ENCODE measurements at places on chromosomes 1 and 21.

DNA sequence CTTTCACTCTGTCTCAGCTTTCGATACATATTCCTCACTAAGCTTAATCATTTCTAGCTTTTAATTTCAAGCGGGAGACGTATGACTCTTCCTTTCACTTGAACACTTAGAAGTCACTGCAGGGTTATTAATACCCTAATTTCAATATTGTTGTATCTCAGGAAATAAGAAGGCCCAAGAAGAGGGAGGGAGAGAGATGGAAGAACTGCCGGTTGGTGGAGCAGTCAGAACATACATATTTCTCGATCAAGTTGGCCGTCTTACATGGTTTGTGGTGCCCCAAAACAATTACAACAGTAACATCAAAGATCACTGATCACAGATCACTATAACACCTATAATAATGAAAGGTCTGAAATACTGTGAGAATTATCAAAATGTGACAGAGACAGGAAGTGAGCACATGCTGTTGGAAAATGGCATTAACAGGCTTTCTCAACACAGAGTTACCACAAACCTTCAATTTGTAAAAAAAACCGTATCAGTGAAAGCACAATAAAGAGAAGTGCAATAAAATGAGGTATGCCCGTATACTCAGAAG is 145.4 kb upstream of the HP1BP3 start:
- no peak for DNase-seq

GRCh38 chr1:101121975-101122374 is 96.4 kb upstream of the DPH5 start:
- DNase-seq: no peak

DNA sequence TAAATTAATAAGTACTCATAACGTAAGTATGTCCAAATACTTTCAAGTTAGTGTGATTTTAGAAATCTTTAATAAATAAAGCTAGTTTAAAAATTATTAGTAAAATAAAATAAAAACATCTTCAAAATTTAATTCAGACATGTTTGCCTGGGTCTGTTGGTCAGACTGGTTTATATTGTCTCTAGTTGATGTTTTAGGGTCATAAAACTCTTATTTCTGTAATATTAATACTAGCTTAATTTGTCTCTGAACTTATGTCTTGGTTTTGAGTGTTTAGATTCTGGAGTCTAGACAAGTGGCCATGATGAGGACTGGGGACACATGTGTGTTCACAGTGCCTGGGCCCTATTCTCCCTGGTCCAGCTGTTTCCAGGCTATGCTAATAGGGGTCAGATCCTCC is 184.5 kb upstream of the TNR start:
- DNase-seq: no peak

- DNase-seq: no peak
Observed at GRCh38 chr1:166418344-166418933, 251.6 kb upstream of the FAM78B start.

DNA sequence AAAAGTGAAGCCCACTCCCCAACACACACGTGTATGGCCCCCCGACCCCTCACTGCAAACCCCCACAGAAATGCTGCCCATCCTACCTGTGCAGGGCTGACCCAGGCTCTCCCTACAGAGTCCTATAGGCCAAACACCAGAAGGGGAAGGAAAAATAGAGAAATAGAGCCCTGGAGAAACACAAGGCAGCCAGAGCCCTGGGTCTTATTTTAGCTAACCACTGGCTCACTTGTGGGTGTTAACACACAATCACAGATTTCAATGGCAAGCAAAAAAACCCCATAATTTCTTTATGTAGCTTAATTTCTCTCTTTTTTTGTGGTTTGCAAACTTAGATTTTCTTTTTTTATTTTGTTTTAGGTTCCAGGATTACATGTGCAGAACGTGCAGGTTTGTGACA is 989 bp upstream of the PIGR start:
- DNase-seq: no peak

DNA sequence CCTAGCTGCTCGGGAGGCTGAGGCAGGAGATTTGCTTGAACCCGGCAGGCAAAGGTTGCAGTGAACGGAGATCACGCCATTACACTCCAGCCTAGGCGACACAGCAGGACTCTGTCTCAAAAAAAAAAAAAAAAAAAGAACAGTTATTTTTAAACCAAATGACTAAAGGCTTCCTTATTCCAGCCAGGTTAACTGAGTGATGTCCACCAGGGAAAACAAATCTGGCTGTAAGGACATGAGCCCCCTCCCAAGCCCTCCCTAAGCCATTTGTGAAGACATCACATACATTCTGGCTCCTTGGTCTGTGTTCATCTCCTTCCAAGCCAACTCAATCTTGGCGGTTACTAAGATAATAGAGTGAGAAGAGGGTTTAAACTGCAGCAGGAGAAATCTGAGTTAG is 8.2 kb downstream of the TMCC2 start:
- DNase-seq: no peak

DNA sequence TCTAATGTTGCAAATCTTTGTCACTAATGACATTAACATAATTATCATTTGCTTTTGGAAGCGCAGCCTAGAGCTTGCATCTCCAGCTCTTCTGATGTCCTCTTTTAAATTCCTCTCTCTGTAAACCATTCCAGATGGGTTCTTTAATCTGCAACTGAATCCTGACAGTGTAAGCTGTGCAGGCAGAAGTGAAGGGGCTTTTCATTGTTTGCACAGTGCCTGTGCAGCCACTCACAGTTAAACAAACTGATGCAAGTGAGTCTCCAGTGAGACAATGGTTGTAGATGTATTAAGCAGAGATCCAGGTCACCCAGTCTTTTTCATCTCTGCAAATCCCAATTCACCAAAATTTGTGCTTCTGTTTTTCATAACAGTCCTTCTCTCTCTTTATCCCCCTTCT is 22.5 kb upstream of the FCRL5 start:
- no peak for DNase-seq

DNA sequence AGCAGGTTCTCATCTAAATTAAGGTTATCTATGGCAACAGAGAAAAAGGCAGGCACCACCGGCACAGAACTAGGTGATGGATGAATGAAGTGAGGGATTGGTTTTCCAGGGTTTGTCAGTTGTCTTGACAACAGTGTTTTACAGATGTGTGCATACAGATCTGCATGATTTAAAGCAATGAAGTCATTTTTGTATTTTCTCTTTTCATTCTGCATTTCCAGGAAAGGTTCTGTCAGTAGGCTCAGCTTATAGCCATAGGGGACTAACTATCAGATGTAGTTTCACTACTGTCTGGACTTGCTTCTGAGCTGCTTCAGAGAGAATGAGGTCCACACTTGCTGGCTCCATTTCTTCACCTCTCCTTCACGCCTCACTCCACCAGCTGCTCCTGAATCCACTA is 98.2 kb upstream of the LMO4 start:
- no peak for DNase-seq

DNA sequence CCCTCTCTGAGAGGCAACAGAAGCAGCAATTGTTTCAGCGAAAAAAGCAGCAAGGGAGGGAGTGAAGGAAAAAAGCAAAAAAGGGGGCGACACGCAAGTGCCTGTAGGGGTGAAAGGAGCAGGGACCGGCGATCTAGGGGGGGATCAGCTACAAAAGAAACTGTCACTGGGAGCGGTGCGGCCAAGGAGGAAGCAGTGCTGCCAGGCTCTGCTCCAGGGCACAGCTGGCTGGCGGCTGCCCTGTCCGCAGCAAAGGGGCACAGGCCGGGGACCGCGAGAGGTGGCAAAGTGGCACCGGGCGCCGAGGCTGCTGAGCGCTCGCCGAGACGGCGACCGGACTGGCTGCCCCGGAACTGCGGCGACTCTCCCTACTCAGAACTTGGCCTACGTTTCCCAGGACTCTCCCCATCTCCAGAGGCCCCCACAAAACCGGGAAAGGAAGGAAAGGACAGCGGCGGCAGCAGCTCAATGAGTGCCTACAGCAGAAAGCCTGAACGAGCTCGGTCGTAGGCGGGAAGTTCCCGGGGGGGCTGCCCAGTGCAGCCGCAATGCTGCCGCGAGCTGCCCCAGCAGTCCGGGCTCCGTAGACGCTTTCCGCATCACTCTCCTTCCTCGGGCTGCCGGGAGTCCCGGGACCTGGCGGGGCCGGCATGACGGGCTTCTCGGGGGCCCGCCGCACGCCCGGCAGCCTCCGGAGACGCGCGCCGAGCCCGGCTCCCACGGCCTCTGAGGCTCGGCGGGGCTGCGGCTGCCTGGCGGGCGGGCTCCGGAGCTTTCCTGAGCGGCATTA is 1.0 kb upstream of the CDKN2C start:
- DNase-seq: peak; percentile 42

DNA sequence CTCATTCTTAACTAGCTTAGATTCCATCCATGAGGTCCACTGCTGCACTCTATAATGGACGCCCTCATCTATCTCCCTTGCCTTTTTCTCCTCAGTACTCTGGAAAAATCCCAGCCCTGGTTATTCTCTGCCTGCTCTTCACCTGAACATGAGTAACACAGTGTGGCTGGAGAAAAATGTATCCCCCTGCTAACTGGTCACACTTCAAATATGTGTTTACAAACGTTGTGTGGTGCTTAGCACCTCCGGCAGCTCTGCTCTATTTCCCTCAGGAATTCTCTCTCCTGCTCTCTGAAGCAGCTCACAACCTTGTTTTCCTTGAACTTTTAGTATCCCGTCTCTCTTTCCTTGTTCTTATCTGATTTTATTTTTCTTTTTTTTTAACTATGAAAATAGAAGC is 4.1 kb downstream of the SCCPDH start:
- DNase-seq: no peak

DNA sequence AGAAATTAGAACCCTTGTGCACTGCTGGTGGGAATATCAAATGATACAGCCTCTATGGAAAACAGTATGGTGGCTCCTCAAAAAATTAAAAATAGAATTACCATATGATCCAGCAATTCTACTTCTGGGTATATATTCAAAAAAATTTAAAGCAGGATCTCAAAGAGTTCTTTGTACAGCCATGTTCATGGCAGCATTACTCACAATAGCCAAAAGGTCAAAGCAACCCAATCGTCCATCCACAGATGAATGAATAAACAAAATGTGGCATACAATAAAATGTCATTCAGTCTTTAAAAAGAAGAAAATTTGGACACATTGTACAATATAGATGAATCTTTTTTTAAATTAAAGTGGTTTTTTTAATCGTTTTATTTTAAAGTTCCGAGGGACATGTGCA is 36.3 kb upstream of the ERG start:
- DNase-seq: no peak

- DNase-seq: no peak
Observed at GRCh38 chr1:4971666-4972065, 317.3 kb downstream of the AJAP1 start.

GRCh38 chr1:31482482-31483011 is 69.5 kb downstream of the SERINC2 start:
- no peak for DNase-seq

DNA sequence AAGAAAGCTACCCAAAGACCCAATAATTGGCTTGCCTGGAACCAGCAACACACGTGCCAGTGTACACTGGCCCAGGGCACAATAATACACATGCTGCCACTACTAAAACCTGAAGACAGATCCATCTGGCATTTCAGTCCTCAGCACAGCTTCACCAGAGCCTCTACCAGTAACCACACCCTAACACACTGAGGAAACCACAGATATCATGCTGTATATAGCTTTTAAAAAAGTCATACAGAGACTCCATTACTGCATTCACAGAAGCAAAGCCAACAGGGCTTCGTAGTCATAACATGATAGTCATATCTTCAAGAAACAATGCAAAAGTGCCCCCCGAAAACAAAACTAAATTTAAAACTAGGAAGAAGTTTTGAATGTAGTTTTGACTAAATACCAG is 40.6 kb upstream of the NEGR1 start:
- DNase-seq: no peak

- DNase-seq: no peak
Observed at GRCh38 chr1:111596499-111596898, 23.1 kb upstream of the RAP1A start.

DNA sequence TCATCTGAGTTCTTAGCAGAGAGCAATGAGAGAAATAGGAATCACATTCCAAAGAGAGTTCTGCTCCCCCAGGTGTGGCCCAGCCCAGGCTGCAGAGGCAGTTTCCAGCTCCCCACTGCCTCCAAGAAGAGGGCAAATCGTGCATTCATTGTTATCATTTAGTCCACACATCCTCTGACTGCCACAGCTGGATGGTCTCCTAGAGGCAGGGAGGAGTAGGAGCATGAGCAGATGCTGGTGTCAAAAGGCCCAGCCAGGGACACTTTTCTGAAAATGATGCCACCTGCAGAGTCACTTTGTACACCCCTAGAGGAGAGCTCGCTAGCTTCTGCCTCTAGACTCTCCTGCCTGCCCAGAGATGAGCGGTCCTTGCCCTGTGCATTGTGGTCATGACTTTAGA is 33.6 kb upstream of the GNPAT start:
- no peak for DNase-seq

DNA sequence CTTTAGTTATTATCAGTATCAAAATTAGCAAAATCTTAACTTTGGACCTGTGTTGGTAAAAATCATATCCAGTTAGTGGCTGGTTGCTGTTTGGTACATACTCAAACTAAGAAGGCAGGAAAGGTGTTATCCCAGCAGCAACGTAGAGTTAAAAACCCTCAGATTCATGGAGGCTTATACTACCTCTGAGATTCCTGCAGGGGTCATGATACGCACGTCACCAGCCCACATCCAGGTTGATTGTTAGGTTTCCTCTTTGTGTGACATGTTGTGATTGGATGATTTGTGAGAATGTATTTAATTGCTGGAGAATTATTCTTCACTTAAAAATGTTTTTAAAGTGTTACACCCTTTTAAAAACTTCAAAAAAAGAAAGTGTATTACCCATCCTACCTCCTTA is 423.3 kb upstream of the ADGRL2 start:
- DNase-seq: no peak

DNA sequence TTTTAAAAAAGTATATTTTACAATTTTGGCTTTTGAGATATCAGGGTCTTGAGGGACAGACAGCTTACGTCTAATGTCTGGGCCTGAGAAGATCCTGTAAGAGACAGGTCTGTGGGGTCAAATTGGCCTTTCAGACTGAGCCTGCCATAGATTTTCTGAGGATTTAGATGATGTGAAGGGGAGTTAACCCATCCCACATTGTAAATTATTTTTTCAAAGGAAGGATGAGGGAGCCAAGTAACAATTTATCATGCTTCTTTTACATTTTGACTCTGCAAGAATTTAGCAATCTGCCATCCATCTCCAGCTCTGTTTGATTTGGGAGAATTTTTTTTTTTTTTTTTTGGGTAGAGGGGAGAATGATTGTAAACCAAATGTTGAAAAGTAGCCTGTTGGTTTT is 160.9 kb downstream of the ROR1 start:
- no peak for DNase-seq

Data from glutamatergic neuron (in vitro differentiated cells).